ENCODE measurements at places on chromosomes 11 and 22.

- DNase-seq = no peak
These were observed 769.6 kb downstream of the LRRC4C start for GRCh38 chr11:40689823-40690222.

GRCh38 chr11:130781931-130782330, 134.3 kb downstream of the SNX19 start:
- no peak for DNase-seq

GRCh38 chr11:61110255-61111049, 8.2 kb downstream of the CD5 start:
- no peak for DNase-seq

DNA sequence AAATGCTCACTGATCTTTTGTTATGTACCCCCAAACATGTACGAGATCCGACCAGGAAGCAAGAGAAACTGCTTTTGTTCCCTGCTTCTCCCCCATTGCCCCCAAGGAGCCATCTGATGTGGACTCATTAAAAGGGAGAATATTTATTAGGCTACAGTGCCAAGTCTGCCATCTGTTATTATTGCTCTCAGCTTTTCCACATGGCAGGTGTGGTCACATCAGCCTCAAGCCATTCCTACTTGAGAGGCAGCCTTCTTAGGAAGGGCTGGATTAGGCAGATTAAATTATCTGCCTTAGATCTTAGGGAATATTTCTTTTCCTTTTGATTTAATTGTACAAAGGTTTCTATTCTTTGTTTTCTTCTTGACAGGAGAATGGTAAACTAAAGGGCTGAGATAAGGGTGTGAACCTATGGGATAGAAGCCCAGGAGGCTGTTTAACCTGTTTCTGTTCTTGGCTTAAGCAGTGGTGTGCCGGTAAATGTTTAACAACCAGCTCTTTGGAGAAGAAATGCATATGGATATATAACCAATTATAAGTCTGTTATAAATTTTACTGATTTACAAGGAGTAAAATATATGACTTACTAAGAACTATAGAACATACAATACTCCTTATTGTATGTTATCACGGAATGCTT, 88.8 kb downstream of the PDHX start:
- no peak for DNase-seq

DNA sequence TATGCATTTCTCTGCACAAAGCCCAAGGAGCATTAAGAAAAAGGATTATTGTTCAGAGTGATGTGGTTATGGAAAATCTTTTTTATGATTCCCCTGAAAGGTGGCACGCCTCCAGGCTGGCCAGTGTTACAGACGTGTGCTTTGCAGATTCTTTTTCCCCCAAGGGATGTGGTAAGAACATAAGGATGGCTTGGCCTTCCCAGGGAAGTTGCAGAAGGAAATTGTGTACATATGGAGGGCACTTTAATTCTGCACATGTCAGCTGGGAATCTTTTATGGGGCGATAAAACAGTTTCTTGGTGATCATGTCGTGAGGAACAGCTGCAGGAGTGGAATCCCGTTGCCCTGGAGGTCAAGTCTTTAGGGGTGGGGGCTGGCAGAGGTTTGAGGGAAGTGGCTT, 9.7 kb downstream of the SMARCB1 start:
- no peak for DNase-seq

GRCh38 chr22:44351685-44352377, 39.1 kb upstream of the SHISAL1 start:
- no peak for DNase-seq

GRCh38 chr22:46088541-46089311, 61.6 kb upstream of the PPARA start:
- DNase-seq = no peak

GRCh38 chr11:116062129-116062489, 557.9 kb upstream of the CADM1 start:
- no peak for DNase-seq

DNA sequence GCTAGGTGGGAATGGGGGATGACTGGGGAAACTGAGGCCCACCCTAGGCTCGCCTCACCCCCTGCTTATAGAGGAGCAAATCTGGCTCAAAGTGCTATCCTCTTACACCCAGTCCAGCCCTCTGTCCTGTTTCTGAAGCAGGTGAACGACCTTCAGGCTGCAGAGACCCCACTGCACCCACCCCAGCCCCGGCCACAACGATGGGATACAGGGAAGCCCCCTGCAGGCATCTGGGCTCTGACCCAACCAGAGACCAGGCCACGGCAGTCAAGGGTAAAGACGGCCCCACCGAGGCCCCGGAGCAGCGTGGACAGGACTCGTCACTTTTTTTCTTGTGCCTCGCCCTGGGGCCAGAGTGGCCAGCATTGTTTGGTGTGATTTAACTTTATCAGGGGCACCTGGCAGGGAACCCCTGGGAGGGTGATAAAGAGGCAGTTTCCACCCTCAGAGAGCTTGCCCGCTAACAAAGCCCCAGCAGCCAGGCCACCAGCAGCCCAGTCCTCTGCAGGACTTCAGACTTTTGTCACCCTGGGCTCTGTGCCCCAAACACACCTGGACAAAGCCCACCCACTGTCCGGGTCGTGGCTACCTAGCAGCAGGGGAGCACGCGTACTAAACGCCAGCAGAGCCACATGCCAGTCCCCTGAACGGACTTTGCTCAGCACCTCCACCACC, 612.6 kb downstream of the TBC1D22A start:
- DNase-seq = no peak

DNA sequence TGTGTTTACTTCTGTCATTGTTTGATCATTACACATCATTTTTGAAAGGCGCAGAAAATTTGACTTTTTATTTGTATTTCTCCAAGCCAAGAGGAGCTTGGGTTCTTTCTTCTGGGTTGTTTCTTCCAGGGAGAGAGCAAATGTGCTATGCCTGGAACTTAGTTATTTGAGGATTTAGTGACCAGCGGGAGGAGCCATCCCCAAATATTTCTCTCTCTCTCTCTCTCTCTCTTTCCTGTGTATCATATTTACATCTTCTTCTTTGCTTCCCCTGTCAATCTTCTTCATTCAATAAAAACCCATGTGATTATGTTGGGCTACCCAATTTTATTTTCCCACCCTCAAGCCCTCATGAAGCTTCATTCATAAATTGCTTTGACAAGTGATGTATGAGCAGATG, 534.5 kb downstream of the LRRC4C start:
- no peak for DNase-seq

DNA sequence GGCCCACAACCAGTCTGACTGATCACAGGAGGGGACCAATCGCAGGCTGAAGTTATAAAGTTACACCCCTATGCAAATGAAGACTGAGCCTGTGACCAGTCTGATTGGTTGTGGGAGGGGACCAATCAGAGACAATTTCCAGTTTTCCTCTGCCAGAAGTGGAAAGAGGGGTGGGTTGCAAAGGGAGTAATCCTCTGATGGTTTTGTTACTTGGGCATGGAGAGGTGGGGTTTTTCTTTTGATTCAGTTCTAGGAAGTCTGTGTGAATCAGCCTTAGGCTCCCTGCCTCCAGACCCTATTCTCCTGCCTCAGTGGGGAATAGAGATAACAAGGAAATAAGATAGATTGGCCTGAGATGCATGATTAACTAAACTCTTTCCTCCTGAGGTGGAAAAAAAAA, 9.9 kb downstream of the OR6M1 start:
- DNase-seq = no peak

DNA sequence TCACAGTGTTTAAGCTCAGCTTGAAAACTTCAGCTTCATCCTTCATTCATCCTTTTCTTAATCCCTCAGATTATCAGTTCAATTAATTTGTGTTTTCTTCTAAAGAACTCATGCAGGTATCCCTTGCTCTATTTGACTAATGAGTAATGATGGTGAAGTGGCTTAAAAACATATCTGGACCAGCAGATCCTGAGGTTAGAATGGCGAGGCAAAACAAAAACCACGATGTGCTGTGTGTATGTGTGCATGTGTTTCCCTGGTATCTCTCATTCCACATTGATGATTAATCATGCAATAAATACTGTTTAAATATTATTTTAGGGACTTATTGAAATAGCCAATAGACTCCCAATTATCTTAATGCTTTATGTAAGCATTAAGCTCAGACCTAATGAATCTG, 437.0 kb downstream of the DYNC2H1 start:
- no peak for DNase-seq

GRCh38 chr22:33823552-33823951, 96.7 kb downstream of the LARGE1 start:
- no peak for DNase-seq
